ENCODE measurements at places on chromosomes 7 and 10. TPM values are rescaled to one million over a fixed set of nuclear protein-coding genes. Genes with fewer than 3 reads are reported as not detected.

- DNase-seq: no peak
Measured at GRCh38 chr10:132001238-132001972, 19.7 kb upstream of the BNIP3 start.

DNA sequence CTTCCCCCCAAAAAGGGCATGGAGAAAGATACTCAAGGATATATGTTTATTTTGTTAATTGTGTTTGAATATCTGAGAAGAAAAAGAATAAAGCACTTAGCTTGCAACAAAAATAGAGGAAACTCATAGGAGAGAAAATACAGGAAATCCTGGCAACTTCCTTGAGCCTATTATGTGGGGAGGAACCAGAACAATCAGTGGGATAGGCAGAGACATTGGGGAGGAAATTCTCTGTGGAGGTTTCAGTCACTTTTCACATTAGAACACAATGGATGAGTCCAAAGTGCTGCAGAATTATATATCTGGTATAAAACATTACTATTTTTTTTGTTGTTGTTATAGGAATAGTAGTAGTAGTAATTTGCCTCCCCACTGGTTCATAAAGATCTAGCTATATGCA is 240.1 kb downstream of the THSD7A start:
- no peak for DNase-seq

GRCh38 chr10:22723783-22724182 is 9.4 kb upstream of the PIP4K2A start:
- DNase-seq: no peak

The MKX gene
- total RNA-seq: 0.42 TPM

The POP7 gene
- 35.8 TPM for total RNA-seq
